ENCODE measurements at places on chromosomes 3 and 15.

DNA sequence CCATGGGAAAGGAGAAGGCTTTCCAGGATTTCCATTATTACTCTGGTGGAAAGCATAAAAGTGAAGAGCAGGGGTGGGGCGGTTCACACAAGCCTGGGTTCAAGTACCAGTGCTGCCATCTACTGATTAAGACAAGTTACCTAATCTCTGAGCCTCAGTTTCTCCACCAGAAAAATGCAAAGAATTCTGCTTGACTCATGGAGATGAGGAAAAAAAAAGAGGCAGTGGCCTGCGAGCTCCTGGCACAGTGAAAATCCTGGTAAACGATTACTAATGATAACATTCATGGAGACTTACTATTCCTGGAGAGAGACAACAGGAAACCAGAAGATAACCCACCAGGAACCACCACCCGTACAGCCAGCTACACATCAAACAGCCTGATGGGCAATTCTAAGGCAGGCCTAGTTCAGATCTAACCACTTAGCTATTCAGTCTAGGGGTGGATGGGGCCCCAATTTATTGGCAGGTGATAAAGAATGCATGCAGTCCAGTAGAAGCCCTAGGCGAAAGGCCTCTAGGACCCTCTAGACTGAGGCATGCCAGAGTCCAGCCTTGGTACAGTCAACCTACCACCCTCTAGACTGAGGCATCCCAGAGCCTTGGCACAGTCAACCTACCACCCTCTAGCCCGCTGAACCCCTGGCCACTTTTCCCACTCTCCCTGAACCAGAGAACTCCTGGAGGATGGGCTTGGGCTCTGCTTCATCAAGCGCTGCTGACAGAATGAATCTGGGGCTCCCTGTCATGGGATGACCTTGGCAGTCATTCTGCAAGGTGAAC lies 2.5 kb downstream of the AMOTL2 start:
- no peak for DNase-seq

GRCh38 chr3:183583331-183584245 lies 28.1 kb upstream of the KLHL6 start:
- DNase-seq = no peak

DNA sequence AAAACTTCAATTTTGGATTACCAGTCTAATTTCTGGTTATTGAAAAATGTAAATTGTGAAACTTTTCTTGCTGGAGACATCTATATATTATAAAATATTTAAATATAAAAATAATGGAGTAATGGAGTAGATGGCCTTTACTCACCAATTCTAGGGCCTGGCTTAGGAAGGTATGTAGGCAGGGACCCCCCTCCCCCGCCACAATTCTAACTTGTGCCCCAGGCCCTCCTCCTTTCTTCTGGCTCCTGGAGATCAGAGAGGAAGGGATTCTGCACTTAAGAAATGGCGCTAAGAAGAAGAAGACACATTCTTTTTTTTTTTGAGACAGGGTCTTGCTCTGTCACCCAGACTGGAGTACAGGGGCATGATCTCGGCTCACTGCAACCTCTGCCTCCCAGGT lies 49.5 kb downstream of the CGNL1 start:
- DNase-seq = no peak

GRCh38 chr3:71444028-71444860 lies 139.3 kb downstream of the FOXP1 start:
- DNase-seq = peak; percentile 43

DNA sequence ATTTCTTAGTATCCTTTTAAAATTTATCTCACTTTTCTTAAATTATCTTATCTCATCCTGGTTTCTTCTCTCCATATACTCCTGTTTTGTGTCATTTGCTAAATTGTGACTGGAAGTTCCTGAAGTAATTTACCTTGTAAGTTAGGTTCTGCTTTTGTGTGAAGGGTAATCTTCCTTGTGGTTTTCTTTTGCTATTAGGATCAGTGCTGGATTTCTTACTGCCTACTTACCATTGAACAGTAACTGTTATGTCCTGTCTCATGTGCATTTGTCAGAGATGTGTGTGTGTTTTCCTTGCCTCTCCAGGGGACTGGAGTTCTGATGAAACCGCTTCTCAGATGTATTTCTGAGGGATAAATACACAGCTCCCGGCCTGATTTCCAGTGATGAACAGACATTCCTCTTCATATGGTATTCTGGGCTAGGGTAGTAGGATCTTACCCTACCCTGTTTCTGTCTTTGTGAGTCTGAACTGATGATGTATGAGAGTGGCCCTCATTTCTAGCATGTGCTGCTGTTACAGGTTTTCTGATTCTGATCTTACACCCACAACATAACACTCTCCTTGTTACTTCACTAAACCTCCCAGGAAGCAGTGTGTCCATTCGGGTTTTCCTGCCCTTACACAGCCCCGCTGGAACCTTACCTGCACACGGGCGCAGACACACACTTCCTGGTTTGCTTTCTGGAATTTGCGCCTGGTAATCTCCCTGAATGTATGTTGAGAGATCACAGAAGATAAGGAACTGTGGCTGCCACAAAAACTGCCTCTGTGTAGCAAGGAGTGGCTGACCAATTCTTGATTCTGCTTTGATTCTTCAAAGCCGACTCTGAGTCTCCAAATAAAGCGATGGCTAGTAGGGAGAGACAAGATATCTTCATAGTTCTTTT lies 14.7 kb downstream of the PAK2 start:
- DNase-seq = no peak

GRCh38 chr3:43608751-43609150 lies 13.1 kb downstream of the ANO10 start:
- DNase-seq = no peak

DNA sequence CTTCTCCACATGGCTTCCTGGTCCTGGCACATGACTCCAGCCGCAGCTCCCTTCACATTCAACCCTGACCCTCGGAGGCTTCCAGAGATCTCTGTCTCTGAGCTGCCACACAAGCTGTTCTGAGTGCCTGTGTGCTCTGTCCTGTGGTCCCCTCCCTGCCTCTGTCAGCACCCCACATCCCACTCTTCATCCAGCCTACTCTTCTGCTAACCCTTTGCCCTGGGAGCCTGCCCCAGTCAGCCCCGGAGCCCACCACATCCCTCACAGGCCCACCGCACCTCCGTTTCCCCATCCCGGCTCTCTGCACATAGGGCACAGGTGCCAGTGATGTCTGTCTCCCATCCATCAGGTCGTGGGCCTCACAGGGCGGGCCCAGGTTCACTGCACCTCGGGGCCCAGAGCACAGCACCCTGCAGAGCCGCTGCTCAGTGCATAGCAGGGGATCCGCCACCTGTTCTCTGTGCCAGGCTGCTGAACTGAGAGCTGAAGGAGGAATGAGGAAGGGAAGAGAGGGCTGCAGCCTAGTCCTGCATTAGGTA lies 133.6 kb downstream of the UACA start:
- DNase-seq = no peak
